ENCODE measurements at places on chromosomes 12 and 14.
A peak's percentile ranks its signal among the peaks of the same experiment; 100 is the strongest.

DNA sequence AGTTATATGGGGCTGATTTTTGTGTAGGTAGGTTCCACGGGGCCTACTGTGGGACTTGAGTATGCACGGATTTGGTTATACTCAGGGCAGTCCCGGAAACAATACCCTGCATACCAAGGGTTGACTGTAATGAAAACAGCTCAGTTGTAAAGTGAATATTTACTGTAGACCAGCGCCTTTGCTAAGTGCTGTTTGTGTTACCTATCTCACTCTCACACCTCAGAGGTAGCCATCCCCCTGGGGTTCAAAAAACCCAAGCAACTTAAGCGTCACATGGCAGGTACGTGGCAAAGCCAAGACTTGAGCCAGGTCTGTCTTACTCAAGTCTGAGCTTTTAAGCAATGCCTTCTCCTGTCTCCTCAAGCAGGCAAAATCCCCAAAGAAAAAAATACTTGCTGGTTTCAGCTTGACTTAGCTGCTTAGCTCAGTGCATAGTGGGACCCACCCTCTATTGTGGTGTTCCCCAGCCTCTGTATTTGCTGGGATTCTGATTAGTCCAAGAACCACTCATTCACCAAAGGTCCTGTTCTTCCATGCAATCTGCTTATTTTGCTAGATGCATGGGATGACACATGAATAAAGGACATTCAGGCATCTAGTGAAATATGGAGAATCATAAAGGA, 34.2 kb upstream of the STRN3 start:
- no peak for DNase-seq

DNA sequence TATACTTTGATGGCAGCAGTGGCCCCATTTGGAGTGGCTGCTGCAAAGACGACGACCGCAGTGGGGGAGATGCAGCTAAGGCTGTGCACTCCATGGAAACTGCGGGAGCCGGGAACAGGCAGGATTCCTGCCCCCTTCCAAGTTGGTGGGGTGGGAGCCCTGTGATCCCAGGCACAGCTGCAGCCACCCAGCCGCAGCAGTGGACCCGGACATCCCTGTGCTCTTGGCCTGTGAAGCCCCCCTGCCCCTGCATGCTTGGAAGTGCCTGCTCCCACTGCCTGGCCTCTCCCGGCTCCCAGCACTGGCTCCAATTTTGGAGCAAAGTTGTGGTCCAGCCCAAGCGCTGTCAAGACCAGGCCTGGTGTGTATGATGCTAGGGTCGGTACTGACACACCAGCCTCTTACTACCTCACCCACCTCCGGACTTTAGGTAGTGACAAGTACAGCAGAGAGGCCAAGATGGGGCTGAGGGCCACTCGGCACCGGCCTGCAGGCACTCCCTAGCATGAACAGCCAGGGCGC, 502.8 kb upstream of the RPL10L start:
- DNase-seq = no peak

- DNase-seq = peak; percentile 94
Measured at GRCh38 chr12:104358353-104359003, 54.9 kb downstream of the EID3 start.

GRCh38 chr14:33676135-33676566, 274.7 kb downstream of the EGLN3 start:
- DNase-seq = no peak

DNA sequence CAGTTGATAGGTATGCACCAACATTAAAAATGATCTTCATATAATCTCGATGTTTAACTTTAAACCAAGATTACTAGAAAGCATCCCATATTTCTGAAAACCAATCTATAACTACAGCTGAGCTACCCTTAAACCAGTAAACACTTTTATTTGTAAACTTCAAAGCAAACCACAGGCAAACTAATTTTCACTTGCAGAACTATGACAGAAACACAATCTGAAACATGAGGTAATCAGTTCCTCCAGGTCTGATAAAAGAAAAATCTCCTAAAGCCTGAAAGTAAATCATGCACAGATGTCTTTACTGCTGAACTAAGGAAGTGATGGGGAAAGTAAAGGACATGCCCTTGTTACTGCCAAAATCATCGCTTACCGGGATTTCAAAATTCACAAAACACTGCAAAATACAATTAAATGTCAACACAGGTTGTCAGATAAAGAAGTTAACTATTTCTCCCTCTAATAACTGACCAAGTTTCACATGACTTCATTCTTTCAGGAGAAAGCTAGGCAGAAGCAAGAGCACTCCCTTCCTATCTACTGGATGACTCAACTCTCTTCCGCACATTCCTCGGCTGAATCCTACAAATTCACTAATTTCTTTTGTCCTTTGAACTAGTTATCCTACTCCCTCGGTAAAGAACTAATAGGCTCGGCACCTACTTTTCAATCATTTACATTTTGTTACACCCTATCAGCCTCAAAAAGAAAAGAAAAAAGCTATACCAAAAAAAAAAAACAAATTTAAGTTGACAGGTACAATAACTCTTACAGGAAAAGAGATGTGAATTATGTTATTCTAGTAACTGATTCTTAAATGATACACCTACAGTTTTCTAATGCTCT, 1.4 kb downstream of the EEA1 start:
- peak; percentile 73 for DNase-seq

DNA sequence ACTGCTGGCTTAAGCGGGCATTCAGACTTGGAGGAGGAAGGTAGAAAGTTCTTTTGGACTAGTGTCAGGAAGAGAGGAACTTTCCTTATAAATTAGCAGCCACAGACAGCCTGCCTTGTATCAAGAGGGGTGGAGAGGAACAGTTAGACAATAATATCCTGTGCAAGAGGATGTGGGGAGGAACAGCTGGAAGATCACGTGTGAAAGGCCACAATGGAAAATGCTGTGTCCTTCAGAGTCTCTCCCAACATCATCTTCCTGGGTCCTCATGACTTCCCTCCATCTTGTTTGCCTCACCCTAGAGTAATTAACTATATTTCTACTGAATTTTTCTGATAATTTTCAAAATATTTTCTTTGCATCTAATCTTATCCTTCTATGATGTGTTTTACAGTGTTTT, 117.4 kb downstream of the MGAT4C start:
- no peak for DNase-seq

DNA sequence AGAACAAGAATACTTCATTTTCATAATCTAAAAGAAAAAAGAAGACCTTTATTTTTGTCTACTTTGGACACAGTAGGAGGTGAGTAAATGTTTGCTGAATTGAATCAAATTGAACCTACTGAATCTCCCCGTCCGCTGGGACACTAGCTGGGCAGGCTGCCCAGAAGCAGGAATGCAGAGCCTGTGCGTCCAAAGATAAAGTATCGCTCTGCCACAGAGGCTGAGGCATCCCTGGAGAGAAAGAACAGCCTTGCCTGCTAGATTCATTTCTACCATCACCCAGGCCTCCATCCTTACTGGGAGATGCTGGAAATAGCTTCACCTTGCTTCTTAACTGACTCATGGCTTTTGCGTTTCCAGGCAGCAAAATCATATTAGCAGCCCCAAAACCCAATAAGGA, 64.1 kb upstream of the TSPAN11 start:
- DNase-seq = no peak

- DNase-seq = no peak
Measured at GRCh38 chr12:111034083-111034885, 113.9 kb upstream of the MYL2 start.

DNA sequence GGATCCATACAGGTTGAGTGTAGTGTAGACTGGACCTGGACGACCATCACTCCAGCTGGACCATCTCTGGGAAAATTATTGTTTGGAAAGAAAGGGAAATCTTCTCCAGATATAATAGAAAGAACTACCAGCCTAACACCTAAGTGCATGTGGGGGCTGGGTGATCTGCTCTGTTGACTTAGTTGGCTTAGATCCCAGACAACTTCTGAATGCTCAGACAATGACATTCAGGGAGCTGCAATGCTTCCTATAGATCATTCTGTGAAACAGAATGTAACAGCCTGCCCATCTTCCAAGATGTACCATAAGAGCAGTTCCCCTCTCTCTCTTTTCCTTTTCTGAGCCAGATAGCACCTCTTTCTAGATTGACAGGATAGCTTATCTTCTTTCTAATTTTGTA, 572.8 kb upstream of the STXBP6 start:
- DNase-seq = no peak

GRCh38 chr14:94574336-94574735, 6.9 kb upstream of the SERPINA5 start:
- DNase-seq = no peak

DNA sequence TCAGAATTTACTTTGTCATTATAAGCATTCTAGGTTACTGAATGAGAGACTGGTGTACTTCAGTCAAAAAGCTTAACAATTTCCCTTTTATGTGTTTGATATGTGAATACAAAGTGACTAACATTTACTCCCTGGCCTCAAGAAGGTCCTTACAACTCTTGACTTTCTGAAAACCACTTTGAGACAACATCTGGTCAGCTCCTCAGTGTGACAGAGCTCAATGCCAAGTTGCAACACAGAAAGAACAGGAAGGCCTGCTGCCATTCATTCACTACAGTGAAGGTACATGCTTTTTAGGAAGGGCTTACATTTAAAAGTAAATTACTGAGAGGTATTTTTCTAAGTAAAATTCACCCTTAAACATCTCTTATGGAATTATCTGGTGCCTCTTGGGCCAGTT, 2.3 kb upstream of the NAA30 start:
- no peak for DNase-seq

DNA sequence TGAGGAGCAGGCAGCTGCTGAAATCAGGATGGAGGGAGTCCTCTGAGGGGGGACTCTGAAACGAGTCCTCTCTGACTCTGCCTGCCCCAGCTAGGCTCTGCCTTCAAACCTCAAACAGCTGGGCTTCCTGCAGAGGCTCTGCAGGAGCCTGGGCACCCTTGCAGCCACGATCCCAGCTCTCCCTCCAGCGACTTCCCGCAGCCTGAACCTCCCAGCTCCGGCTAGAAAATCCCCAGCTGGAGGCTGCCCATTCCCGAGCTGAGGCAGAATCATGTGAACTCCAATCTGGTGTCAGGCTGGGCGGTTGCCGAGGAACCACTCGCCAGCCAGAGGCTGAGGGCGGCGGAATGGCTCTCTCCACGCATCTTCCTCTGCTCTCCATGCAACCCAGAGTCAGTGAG, at the start of gene GPR68:
GPR68 (minus strand) TSS at position 204 of the 401 bp plus-strand sequence. CDS start 9,654 bp downstream, outside the sequence.
- peak; percentile 86 for DNase-seq

DNA sequence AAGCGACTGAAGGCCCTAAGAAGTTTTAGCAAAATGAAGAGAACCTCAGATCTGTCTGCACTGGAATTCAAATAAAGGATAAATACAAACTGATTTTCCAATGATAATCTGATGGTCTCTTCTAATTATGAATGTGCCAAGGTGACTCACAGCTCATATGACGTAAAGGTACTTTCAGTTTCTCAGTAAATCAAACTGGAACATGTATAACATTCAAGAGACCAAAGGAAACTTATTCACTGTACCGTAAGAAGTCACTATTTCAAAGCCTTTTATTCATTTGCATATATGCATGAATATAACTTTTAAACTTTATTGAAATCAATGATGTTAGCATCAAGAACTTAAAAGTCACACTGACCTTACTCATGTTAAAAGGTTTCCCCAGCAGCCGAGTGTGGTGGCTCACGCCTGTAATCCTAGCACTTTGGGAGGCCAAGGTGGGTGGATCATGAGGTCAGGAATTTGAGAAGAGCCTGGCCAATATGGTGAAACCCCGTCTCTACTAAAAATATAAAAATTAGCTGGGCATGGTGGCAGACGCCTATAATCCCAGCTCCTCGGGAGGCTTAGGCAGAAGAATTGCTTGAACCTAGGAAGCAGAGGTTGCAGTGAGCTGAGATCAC, 52.2 kb downstream of the ATXN2 start:
- DNase-seq = peak; percentile 25

GRCh38 chr12:14681625-14682024, 14.8 kb downstream of the GUCY2C start:
- DNase-seq = no peak

GRCh38 chr14:74261288-74261687, 22.0 kb downstream of the VSX2 start:
- no peak for DNase-seq

DNA sequence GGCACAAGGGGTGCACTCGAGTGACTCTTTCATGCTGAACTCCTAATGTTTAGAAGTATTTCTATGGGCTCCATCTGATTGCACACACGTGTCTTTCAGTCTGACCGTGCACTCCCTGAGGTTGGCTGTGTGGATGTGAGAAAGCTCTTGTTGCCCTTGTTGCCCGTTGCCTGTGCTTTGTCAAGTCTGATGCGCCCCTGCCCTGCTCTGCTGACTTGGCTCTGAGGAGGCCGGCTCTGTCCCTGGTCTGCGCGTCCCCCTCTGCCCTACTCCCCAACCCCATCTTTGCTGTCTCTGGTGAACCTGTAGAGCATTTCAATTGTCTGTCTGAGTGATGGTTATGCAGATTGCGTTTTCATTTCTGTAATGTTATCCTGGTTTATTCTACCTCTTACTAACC, 802.3 kb downstream of the NRXN3 start:
- DNase-seq = no peak

GRCh38 chr12:79020106-79020505, 155.5 kb downstream of the SYT1 start:
- DNase-seq = no peak

DNA sequence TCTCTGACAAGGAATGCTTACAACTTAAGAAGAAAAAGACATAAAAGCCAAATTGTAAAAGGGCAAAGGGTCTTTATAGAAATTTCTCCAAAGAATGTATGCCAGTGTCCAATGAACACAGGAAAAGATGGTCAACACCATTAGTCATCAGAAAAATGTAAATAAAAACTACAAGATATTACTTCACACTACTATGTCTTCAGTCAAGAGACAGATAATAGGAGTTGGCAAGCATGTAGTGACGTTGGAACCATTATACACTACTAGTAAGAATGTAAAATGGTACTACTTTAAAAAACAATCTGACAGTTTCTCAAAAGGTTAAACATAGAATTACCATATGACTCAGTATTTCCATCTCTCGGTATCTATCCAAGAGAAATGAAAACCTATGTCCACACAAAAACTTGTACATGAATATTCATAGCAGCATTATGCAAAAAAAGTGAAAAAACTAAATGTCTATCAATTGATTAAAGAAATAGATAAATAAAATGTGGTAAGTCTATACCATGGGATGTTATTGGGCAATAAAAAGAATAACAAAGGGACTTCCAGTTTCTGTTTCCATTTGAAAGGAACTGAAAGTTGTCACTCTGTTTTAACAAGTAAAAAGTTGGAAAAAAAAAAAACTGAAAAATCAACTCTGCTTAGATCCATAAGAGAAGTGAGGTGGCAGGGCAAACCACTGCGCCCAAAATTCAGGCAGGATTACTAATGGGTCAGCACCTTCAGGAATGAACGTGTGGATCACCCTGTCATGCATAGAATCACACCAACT, 69.8 kb downstream of the ALG10B start:
- peak; percentile 55 for DNase-seq

DNA sequence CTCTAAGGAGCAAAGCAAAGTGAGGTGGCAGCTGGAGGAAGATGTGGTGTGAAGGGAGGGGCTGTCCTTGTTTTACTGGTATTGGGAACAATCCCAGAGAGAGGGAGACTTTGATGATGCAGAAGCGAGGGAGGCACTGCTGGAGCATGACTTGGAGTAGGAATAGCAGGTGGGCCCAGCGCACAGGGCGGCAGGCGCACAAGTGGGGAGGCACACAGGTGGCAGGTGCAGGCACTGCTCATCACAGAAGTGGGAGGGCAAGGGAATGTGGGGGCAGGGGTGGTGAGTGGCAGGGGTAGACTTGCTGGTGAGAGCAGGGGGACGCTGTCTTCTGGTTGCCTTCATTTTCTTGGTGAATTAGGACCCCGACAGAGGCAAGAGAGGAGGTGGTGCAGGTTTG, 11.5 kb upstream of the IFI27 start:
- no peak for DNase-seq

- DNase-seq = no peak
Measured at GRCh38 chr12:659090-659683, 4.1 kb downstream of the NINJ2 start.

GRCh38 chr12:93183940-93184671, 193.6 kb upstream of the NUDT4 start:
- peak; percentile 83 for DNase-seq

Measured in suppressor macrophage treated with lipopolysaccharide for 1 hour (primary cell).